ENCODE measurements at places on chromosomes 4 and X. TPM values are rescaled to one million over a fixed set of nuclear protein-coding genes. Genes with fewer than 3 reads are reported as not detected.

PTTG2 gene
- total RNA-seq: not detected

MYOZ2 gene
- 0.26 TPM for total RNA-seq

TMEM154 gene
- 0.50 TPM for total RNA-seq

ART3 gene
- not detected for total RNA-seq

MAGIX gene
- 1.7 TPM for total RNA-seq

NSUN7 gene
- 0.51 TPM for total RNA-seq

PCDH11X gene
- not detected for total RNA-seq

MMRN1 gene
- under 0.01 TPM for total RNA-seq

NXF3 gene
- total RNA-seq: not detected

DGKK gene
- not detected for total RNA-seq

CYLC1 gene
- not detected for total RNA-seq

EOLA2 gene
- 17.2 TPM for total RNA-seq

CCNA2 gene
- 1.3 TPM for total RNA-seq

CLDN24 gene
- total RNA-seq: not detected

ZCCHC18 gene
- 1.3 TPM for total RNA-seq

CT45A3 gene
- total RNA-seq: not detected

ARX gene
- total RNA-seq: not detected
